ENCODE measurements at places on chromosomes 4 and X.

GRCh38 chrX:14084466-14084865 is 54.8 kb upstream of the GEMIN8 start:
- DNase-seq = no peak

DNA sequence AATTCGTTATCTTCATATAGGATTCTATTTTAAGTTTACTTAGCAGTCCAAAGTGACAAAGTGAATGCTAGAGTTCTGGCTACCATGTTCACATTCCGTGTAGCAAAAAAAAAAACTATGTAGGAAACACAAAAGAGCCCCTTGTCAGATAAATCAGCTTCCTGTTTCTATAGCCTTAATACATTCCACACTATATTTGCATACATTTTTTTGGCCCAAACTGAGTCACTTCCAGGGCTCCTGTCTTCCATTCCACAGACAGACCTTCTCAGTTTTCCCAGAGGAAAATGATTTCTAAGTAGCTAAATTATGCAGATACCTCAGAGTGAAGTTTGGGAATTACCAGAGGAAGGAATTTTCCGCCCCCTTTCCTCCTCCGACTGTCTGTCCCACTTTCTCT is 841.9 kb upstream of the HS3ST1 start:
- no peak for DNase-seq

GRCh38 chr4:12679217-12679616 is 804.9 kb downstream of the RAB28 start:
- no peak for DNase-seq

- DNase-seq = no peak
These were observed 359.1 kb downstream of the ZNF674 start for GRCh38 chrX:46185923-46186810.

DNA sequence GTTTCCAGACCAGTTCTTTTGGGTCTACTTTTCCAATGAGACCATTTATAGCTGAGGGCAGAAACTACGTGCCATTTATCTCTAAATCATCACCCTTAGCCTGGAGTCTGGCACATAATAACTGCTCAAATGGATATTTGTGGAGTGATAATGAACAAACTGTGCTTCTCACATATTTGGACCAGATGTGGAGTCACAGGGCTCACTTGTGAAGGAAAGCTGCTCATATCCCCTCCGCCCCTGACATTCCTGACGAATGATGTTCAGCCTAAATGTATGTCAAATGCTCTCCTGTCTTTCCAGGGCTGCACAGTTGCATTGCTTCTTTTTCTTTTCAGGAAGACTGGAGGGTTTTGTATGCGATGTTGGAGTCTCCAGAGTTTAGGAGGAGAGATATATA is 110.1 kb downstream of the GBA3 start:
- DNase-seq = no peak

DNA sequence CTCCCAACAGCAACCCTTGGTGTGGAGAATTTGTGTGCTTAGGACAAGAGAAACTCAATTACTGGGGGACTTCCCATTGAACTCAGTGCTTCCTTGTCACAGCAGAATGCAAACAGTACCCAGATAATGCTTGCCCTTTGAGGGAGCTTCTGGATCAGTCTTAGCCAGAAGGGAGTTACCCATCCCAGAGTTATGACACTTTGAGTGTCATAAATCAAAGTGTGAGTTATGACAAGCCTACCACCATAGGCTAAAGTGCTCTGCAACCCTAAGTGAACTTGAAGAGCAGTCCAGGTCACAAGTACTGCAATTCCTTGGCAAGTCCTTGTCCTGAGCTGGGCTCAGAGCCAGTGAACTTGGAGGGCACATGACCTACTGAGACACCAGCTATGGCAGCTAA is 1513.9 kb upstream of the PCDH10 start:
- DNase-seq = no peak
